ENCODE measurements at places on chromosomes 13 and 19. TPM values are rescaled to one million over a fixed set of nuclear protein-coding genes. Genes with fewer than 3 reads are reported as not detected.

DNA sequence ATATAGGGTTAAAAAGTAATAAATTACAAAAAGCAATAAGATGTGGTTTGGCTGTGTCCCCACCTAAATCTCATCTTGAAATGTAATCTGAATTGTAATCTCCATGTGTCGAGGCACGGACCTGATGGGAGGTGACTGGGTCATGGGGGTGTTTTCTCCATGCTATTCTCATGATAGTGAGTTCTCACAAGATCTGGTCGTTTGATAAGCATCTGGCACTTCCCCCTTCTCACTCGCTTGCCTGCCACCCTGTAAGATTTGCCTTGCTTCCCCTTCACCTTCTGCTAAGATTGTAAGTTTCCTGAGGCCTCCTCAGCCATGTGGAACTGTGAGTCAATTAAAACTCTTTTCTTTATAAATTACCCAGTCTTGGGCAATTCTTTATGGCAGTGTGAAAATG, 577.4 kb downstream of the TBC1D4 start:
- DNase-seq = no peak

GRCh38 chr13:38897521-38897920, 93.1 kb downstream of the STOML3 start:
- no peak for DNase-seq

- DNase-seq = no peak
Observed at GRCh38 chr19:39438270-39438934, 2.7 kb upstream of the RPS16 start.

DNA sequence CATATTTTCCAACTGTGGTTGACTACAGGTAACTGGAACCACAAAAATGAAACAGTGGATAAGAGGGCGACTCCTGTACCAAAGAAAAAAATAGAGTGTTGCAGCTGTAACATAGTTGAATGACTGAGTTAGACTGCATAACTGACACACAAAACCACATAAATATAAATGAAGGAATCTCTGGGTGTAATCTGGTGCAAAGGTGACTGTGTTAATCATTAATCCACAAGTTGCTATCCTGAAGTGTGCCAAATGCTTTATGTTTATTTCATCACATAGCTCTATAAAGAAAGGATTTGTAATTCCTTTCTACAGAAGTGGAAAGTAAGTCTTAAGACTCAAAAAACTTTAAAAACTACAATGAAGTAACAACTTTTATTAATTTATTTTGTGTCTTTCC, 6.0 kb upstream of the GJB2 start:
- no peak for DNase-seq

- DNase-seq = no peak
Observed at GRCh38 chr13:20399515-20399914, 126.1 kb downstream of the CRYL1 start.

DNA sequence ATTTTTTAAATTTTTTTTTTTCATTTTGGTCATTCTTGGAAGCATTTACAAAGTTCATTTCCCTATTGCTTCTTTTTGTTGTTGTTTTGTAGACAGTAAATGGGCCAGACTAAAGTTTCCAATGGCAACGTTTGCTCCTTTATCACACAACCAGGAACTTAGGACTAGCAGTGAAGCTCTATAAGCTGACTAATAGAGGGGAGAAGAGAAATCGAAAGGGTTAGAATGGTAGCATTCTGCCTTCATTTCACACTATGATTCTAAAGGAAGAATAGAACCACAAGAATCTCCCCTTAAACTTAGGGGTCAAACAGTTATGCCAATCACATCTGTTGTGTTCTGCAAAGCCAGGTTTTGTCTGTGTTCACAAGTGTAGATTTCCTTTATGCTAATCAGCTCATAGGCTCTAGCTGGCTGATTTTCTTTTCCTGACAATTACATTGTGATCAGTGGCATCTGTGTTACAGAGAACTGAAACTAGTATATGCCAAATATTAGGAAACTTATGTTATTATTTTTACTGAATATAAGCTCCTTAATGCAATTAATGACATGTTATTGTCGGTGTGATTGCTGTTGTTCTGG, 467.3 kb downstream of the DACH1 start:
- DNase-seq = no peak

DNA sequence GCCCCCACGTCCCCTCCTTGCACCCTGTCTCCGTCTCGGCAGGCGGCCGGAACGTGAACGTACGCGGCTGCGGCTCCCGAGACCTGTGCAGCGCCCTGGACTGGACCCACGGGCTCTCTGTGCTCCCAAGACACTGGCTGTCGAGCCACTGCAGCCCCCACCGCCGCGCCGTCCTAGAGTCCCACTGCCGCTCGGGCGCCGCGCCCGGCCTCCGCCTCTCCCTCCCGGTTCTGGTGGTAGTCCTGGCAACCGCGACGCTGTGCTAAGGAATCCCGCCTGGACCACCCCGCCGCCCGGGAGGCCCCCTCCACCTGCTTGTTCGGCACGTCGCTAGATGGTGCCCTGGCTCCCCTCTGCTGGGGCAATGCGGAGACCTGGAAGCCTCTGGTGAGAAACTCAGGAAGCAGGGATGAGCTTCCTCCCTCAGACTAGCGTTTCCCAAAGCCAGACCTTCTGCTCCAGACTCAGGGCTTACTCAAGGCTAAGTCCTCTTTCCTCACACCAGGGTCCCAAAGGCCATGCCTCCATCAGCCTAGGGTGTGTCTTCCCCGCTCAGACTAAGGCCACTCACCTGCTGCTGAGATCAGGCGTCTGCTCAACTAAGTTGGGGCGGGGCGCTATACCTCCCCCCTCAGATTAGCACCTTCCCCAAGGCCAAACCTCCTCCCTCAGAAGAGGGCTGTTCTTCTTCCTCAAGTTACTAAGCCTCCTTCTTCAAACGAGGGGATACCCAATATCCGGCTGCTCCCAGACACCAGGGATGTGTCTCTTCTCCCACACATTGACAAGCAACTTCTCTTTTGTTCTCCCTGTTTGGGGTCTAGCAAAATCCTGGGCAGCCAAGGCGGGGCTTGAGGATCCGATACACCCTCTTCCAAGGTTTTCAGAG, 16.1 kb upstream of the IRGC start:
- DNase-seq = no peak

The ACTN4 gene
- 651 TPM for total RNA-seq

The CCDC70 gene
- not detected for total RNA-seq

The TEX101 gene
- total RNA-seq = not detected

The ZNF468 gene
- total RNA-seq = 12.3 TPM

The KLK5 gene
- total RNA-seq = 1.2 TPM

The TRPC4 gene
- total RNA-seq = not detected

Data from HCT116 (cell line).